Stimulated activated CD8-positive, alpha-beta memory T cell treated with anti-CD3 and anti-CD28 coated beads, Interleukin-2, amount 100 ng/mL, for 1 hour (primary cell): ENCODE measurements at places on chromosomes 2 and 18.
A peak's percentile ranks its signal among the peaks of the same experiment; 100 is the strongest.

GRCh38 chr2:6605836-6606505 is 259.7 kb downstream of the CMPK2 start:
- no peak for DNase-seq

GRCh38 chr18:35780937-35781336 is 191.5 kb upstream of the RMP24 start:
- DNase-seq, result no peak

GRCh38 chr2:144548532-144549191 is 28.7 kb upstream of the ZEB2 start:
- no peak for DNase-seq

DNA sequence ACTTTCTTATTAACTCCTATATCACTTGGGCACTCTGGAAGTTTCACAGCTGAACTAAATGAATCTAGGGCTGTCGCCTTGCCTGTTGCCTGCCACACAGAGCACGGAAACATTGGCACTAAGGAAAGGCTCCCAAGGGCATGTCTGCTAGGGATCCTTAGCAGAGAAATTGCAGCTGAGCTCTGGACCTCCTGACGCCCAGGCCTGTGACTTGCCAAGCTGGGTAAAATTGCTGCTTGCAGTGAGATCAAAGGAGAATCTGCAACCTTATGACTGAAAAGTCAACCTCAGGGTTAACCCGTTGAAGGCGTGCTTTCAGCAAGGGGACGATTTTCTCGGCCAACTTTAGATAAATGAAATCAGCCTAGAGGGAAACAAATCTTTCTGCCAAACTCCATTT is 189.8 kb downstream of the NCK2 start:
- peak; percentile 2 for DNase-seq

DNA sequence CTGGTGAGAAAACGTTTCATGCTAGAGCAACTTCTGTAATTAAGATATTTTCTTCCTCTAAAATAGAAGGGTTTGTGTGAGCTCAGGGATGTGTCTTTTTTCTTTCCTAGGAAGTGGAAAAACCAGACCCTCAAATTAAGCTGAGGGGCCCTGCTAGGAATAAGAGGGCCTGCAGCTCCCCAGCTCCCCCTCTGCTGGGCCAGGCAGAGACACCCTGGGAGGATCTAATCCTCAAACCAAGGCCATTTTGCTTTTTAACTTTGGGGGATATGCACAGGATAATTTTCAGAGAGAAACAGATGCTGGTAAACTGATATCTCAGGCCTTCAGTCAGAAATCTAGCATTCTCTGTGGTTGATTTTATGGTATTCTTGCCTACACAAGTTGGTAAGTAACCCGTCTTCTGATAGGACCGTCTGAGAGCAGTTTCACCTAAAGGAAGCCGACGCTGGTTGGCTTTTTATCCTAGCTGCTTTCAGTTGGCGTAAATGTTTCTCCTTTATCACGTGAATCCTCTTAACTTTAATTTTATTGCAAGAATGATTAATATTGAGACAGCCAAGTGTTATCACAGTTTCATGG is 34.8 kb downstream of the SNTG2 start:
- no peak for DNase-seq

- no peak for DNase-seq
Measured at GRCh38 chr2:100240386-100240785, 81.9 kb downstream of the LONRF2 start.

GRCh38 chr2:236633219-236633570 is 63.6 kb downstream of the ACKR3 start:
- DNase-seq, result no peak

- DNase-seq, result no peak
Measured at GRCh38 chr2:35454966-35455638, 900.5 kb upstream of the CRIM1 start.

GRCh38 chr2:21356086-21356856 is 232.5 kb downstream of the TDRD15 start:
- DNase-seq, result no peak

GRCh38 chr2:67399831-67400489 is 2.8 kb downstream of the ETAA1 start:
- no peak for DNase-seq

GRCh38 chr2:11963966-11964365 is 217.5 kb downstream of the LPIN1 start:
- DNase-seq, result no peak

DNA sequence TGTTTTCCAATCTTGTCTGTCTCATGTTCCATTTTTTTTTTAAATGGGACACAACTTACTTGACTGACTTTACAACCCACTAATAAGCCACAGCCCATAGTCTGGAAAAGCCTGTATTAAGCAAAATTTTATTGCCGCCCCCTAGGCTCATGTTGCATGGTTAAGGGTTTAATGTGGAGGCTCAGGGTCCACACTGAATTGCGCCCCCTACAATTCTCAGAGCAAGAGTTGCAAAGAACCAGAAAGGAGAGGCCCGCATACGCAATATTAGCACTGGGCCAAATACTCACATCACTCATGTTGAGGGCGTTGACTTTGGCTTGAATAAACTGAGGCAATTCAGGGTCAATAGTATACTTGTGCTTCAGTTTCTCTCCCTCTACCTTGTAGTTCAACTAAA is 65.5 kb downstream of the NEB start:
- DNase-seq, result no peak

DNA sequence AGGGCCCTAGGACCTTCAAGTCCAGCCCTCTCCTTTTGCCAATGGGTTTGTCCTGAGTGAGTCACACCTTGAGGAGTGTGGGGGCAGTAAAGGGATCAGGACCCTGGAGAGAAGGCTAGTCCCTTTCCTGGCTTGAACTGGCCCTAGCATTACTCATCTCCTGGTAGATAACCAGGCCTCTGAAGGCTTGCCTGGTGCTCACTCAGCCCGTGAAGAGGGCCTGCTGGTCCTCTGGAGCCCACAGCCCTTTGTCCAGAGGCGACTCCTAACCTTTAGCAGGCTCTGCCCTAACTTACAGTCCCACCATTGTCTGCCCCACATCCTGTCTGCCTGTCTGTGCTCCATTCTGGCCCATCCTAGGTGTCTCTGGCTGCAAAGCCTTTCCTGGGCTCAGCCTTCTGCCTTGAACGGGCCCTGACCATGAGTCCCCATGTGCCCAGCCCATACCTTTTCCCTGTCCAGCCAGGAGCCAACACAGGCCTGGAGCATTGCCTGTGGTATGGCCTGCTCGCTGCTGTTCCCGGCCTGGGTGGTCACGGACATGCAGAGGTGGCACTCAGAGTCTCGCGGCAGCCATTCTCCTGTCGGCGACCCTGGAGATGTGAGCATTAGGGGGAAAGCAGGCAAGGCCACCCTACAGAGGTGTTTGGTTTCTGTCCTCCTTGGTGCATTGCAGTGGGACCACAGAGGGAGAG is 5.0 kb downstream of the SFTPB start:
- DNase-seq, result no peak

DNA sequence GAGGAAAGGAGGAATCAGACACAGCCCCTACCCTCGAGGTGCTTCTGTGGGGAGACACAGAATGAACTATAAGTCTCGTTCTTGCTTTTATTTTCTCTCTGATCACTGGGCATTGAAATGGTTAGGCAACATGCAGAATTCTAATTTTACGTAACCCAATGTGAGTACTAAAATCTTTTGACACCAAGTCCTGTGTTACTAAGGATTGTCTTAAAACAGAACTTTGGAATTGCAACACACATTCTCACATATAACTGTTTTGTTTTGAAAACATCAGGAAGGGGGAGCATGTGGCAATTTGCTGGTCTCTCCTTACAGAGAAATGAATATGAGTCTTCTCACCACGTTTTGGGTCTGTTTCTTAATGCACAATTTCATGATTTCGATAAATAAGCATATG is 23.6 kb upstream of the SULT1C4 start:
- no peak for DNase-seq

- no peak for DNase-seq
Measured at GRCh38 chr2:226763320-226763719, 36.3 kb downstream of the IRS1 start.

- DNase-seq, result no peak
Measured at GRCh38 chr2:85780316-85781012, 26.7 kb downstream of the ATOH8 start.

- DNase-seq, result no peak
Measured at GRCh38 chr2:44267796-44268648, 7.3 kb upstream of the SLC3A1 start.

DNA sequence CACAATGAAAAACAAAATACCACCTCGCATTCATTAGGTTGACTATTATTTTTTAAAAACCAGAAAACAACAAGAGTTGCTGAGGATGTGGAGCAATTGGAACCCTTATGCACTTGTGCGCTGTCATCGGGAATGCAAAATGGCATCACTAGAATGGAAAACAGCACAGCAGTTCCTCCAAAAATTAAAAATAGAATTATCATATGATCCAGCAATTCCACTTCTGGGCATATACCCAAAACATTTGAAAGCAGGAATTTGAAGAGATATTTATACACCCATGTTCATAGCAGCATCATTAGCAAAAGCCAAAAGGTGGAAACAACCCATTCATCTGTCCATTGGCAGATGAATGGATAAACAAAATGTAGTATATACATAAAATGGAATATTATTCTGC is 11.9 kb upstream of the NMUR1 start:
- no peak for DNase-seq

- DNase-seq, result no peak
Measured at GRCh38 chr2:105919191-105919811, 174.6 kb downstream of the NCK2 start.

- no peak for DNase-seq
Measured at GRCh38 chr18:70520867-70521266, 232.0 kb downstream of the SOCS6 start.

- DNase-seq, result no peak
Measured at GRCh38 chr2:121055088-121055487, 229.9 kb downstream of the TFCP2L1 start.

DNA sequence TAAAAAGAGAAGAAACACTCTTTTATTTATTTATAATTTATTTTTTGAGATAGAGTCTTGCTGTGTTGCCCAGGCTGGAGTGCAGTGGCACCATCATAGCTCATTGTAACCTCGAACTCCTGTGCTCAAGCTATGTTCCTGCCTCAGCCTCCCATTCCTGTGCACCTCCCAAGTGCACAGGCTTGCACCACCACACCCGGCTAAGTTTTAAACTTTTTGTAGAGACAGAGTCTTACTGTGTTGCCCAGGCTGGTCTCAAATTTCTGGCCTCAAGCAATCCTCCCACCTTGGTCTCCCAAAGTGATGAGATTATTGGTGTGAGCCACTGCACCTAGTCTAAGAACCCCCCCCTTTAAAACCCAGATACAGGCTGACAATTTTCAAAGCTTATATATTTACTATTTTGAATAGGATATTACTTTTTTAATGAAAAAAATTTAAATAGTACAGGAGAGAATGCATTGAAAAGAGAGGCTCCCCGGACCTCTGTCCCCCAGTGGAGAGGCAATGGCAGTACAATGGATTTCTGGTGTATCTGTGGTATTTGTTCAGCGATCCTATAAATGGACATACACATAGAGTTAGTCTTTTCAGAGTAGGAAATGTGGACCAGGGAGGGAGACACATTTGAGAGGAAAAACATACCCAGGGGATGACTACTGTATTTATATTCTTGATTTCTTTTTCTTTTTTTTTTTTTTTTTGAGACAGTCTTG is 48.1 kb upstream of the CNOT11 start:
- DNase-seq, result no peak

GRCh38 chr2:7895289-7895688 is 786.6 kb upstream of the ID2 start:
- no peak for DNase-seq

GRCh38 chr2:130826821-130827501 is 9.8 kb upstream of the ARHGEF4 start:
- no peak for DNase-seq

DNA sequence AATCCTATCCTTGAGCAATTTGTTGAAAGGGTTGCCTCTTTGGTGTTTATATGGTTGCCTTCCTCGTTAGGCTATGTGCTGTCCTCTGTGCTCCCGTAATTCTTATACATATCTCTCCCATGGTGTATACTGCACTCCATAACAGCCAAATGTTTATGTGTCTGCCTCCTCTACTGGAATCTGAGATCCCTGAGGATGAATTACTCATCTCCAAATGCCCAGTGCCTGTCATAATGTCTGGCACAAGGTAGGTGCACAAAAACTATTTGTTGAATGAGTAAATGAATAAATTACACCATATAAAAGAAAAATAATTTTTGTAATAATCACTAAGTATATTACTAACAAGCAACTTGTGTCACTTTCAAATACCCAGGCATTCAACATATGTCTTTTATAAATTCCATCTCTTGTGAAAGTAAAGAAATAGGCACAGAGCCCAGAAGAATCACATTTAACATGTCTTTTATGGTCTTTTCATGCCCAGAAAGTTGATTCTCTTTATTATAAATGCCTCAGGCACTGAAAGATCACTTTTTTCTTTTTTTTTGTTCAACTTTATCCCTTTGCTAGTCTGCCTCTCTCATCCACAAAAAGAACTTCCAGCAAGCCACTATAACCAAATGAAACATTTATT is 164.9 kb downstream of the CCDC148 start:
- DNase-seq, result no peak

- DNase-seq, result no peak
Measured at GRCh38 chr2:9230881-9231280, 24.3 kb downstream of the ASAP2 start.

- DNase-seq, result no peak
Measured at GRCh38 chr18:45379903-45380302, 235.4 kb upstream of the SLC14A2 start.

GRCh38 chr2:25341753-25342371 is at the start of gene DNMT3A:
Gene DNMT3A (minus strand): TSS chr2:25341925. CDS start chr2:25313984, 27,941 bp downstream.
- peak; percentile 43 for DNase-seq

GRCh38 chr2:16123856-16124780 is 183.8 kb downstream of the MYCN start:
- no peak for DNase-seq

DNA sequence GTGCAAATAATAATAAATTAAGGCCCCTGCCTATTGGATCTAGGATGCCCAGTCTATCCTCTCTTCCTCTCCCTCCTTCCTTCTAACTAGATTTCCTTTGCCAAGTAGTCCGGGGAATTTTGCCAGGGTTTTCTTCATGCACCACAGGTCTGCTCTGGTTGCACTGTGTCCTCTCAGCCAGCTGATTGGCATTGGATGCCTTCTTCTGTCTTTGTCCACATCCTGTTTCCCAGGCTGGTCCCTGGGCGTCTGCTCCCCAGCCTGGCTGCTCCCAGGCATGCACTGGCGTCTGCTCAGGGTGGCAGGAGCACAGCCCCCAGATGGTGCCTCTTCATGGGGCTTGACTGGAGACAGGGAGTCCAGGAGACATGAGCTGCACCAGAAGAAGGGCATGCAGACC is 66.4 kb downstream of the GALR1 start:
- no peak for DNase-seq

DNA sequence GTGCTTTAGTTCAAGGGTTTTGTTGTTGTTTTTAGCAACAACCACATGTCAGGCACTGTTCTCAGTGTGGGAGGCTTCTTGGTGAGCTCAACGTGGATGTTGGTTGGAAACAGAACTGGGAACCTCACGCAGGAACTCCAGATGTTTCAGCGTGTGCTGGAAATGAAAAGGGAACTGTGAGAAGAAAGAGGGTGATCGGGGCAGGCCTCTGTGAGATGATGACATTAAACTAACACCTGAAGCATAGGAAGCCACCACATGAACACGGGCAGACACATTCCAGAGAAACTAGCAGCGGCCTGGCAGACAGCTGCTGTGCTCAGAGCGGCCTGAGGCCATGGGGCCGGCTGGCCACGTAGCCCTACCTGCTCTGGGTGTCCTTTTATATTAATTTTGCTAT is 66.4 kb downstream of the COA5 start:
- no peak for DNase-seq
